ENCODE measurements at places on chromosomes 12 and 14.

DNA sequence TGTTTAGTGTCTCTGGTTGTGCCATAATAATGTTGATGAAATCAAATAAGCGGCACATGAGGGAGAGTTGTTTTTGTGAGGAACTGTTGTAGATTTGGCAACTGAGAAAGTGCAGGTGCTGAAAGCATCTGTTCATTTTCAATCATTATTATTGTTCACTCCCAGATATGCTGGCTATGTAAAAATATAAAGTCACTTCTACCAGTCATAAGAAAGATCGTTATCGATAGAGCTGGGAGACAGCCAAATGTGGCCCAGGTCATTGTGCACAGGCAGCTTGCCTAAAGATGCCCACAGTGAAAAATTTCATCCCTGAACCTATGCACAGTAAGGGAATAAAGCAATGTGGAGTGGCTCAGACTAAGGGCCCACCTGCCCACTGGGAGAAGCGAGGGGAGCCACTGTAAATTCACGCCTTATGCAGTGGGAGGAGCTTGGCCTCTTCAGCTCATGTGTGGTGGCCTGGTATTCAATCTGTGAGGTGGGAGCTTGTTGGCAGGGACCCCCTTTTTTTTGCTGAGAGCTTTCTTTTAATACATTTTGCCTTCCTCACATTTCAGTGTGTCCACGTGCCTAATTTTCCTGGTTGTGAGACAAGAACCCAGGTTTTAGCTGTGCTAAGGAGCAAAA, 1490.8 kb upstream of the TMEM132C start:
- H3K27ac ChIP-seq, result no peak overlapping the region
- H3K27me3 ChIP-seq, result peaks cover 3% of the 10 kb centered on the region
- no peaks in the 10 kb centered on the region for H3K36me3 ChIP-seq

DNA sequence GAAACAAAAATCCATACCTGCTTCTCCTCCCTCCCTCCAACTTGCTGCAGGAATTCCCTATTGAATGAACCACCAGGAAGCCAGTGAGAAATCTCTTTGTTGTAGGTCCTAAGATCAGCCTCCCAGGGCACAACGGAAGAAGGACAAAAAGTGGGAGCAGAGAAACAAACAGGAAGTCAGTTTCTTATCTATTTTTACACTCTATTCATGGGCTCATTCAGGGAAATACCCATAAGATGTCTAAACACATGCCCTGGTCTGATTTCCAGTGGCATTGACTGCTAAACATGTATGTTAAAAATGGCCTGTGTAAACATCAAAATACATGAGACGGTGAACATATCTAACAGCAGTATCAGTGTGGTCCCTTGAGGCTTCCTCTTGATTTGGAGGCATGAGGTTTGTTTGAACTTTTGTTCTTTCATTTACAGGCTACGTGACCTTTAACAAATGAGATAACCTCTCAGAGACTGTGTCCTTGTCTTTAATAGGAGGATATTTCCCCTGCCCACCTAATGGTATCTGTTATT, 18.8 kb downstream of the GPR65 start:
- H3K4me3 ChIP-seq, result no peak overlapping the region
- H3K27me3 ChIP-seq, result no peaks in the 10 kb centered on the region
- peaks cover 3% of the 10 kb centered on the region for H3K36me3 ChIP-seq
- H3K4me1 ChIP-seq, result peaks cover 77% of the 10 kb centered on the region

DNA sequence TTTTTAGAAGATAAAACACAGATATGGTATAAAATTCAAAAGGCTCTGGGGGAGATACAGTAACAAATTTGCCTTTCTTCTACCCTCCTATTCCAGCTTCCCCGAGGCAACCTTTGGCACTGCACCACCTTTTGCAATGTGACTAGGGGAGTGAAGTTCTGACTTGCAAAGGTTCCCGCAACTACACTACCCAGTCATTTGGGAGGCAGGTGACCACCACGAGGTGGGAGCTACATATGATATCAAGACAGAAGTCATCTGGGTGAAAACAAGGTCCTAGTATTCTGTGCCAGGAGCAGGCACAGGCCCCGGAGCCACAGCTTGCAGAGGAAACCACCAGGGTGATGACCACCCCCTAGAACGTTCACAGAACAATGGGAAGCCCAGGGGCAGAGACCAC, 141.5 kb downstream of the TTC7B start:
- peaks cover 51% of the 10 kb centered on the region for H3K4me1 ChIP-seq
- H3K36me3 ChIP-seq, result no peaks in the 10 kb centered on the region

DNA sequence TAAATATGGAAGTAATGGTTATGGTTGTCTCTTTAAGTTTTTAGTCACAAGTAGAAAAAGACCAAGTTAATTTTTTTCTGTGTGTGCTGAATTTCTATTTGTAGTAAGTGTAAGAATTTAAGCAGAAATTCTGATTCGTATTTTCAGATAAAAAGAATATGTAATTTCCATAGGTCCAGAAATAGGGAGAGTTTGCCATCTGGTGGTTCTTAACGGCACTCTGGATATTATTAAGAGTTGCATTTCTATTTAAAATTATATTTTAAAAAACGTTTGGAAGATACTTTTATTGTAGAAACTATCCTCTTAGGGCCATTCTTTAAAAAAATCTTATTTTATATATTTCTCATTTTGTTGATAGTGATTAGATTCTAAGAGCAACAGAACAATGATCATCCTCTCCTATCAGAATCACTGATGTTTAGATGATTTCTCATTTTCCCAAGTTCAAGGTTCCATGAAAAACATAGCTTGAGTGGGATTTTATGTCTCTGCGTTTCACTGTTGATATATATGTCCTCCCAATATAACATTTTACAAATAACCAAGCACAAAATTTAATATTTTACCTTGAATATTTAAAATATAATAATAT, 88.3 kb downstream of the LRRK2 start:
- no peaks in the 10 kb centered on the region for H3K27me3 ChIP-seq
- no peaks in the 10 kb centered on the region for H3K36me3 ChIP-seq
- H3K4me1 ChIP-seq, result no peaks in the 10 kb centered on the region
- no peak overlapping the region for H3K27ac ChIP-seq
- no peak for DNase-seq

DNA sequence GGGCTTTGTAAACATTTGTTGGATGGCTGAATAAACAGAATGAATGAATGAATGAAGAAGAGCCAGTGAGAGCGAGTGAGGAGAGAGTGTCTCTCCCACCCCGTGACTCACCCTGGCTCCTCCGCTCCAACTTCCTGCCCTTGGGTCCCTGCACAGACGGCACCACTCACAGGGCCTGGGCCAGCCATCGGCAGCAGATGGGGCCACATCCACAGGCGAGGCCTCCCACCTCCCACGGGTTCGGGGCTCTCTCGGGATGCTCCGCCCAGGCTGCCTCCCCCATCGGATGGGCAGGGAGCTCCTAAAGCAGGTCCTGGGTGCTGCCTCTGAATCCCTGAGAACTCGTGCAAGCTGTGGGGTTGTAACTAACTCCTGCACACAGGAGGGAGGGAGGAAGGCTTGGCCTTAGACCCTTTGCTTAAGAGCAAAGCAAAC, 41.3 kb downstream of the CCNK start:
- H3K27ac ChIP-seq, result no peak overlapping the region
- H3K27me3 ChIP-seq, result no peaks in the 10 kb centered on the region
- no peak overlapping the region for H3K4me3 ChIP-seq
- peaks cover 17% of the 10 kb centered on the region for H3K4me1 ChIP-seq
- DNase-seq, result no peak
- no peaks in the 10 kb centered on the region for H3K36me3 ChIP-seq

- H3K27me3 ChIP-seq, result no peaks in the 10 kb centered on the region
- peaks cover 45% of the 10 kb centered on the region for H3K4me1 ChIP-seq
- DNase-seq, result no peak
These were observed 1.1 kb downstream of the ANGEL1 start for GRCh38 chr14:76811561-76811960.

GRCh38 chr14:51957950-51958349, 31.4 kb upstream of the RTRAF start:
- peaks cover 63% of the 10 kb centered on the region for H3K36me3 ChIP-seq
- no peak for DNase-seq
- H3K27me3 ChIP-seq, result no peaks in the 10 kb centered on the region
- peaks cover 57% of the 10 kb centered on the region for H3K4me1 ChIP-seq
- H3K4me3 ChIP-seq, result no peak overlapping the region

DNA sequence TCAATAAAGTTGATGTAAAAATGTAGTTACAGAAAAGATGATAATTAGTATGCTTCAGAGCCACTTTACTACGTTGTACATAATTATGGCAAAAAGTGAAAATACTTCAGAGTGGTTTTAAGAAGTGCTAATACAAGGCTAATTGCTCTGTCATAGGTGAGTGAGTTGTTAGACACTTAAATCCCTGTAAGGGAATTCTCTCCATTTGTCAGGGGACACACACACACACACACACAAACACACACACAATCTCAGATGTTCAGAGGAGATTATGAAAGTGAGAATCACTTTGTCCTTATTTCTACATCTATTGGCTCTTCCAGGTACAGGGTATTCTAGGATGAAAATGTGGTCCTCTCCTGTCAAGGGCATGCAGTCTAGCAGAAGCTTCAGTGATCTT, 208.3 kb upstream of the PELI2 start:
- H3K4me1 ChIP-seq, result no peaks in the 10 kb centered on the region
- no peaks in the 10 kb centered on the region for H3K36me3 ChIP-seq
- H3K27me3 ChIP-seq, result peaks cover 7% of the 10 kb centered on the region
- no peak for DNase-seq
- H3K27ac ChIP-seq, result no peak overlapping the region
- no peak overlapping the region for H3K4me3 ChIP-seq

Data from naive thymus-derived CD8-positive, alpha-beta T cell (primary cell).